ENCODE measurements at places on chromosomes 6 and 20. TPM values are rescaled to one million over a fixed set of nuclear protein-coding genes. Genes with fewer than 3 reads are reported as not detected.

FUT9 gene
- total RNA-seq: not detected

CDC40 gene
- 10.7 TPM for total RNA-seq

HSPA12B gene
- 0.47 TPM for total RNA-seq

LY6G5C gene
- 1.8 TPM for total RNA-seq

RBCK1 gene
- total RNA-seq: 145 TPM

COL20A1 gene
- total RNA-seq: 0.45 TPM

MEP1A gene
- total RNA-seq: not detected

NRM gene
- 28.4 TPM for total RNA-seq

ACSS1 gene
- 17.6 TPM for total RNA-seq

GHRH gene
- not detected for total RNA-seq

GFOD1 gene
- 1.4 TPM for total RNA-seq

XRN2 gene
- 102 TPM for total RNA-seq

TAP1 gene
- 33.3 TPM for total RNA-seq

RSPH9 gene
- total RNA-seq: 0.29 TPM

KCNK16 gene
- total RNA-seq: not detected

EDN1 gene
- 40.0 TPM for total RNA-seq

TSHZ2 gene
- total RNA-seq: not detected

STX7 gene
- total RNA-seq: 24.5 TPM

SLC25A27 gene
- total RNA-seq: 0.66 TPM

C6orf58 gene
- 0.09 TPM for total RNA-seq

RHAG gene
- not detected for total RNA-seq

DCBLD1 gene
- 26.2 TPM for total RNA-seq

ADGRF4 gene
- 16.5 TPM for total RNA-seq

DYNLT2 gene
- total RNA-seq: 0.59 TPM

SCUBE3 gene
- total RNA-seq: 0.05 TPM

WFDC10B gene
- total RNA-seq: not detected

OVOL2 gene
- total RNA-seq: 0.35 TPM

FITM2 gene
- 11.5 TPM for total RNA-seq

CST5 gene
- not detected for total RNA-seq

DLK2 gene
- 7.0 TPM for total RNA-seq

TNFRSF21 gene
- 11.7 TPM for total RNA-seq

TREM1 gene
- total RNA-seq: 0.14 TPM

NR2E1 gene
- total RNA-seq: 0.07 TPM

BNIP5 gene
- 0.04 TPM for total RNA-seq

DLL1 gene
- 0.18 TPM for total RNA-seq

OR2B6 gene
- total RNA-seq: not detected

NFATC2 gene
- total RNA-seq: 7.7 TPM

TMEM74B gene
- total RNA-seq: 3.3 TPM

SLC17A4 gene
- total RNA-seq: not detected

DAAM2 gene
- 0.13 TPM for total RNA-seq

OR12D3 gene
- total RNA-seq: not detected

GTSF1L gene
- total RNA-seq: not detected

SCRT2 gene
- 0.04 TPM for total RNA-seq

CTCFL gene
- total RNA-seq: 0.04 TPM

INSM1 gene
- total RNA-seq: not detected

FGD2 gene
- total RNA-seq: not detected

Data from A549 treated with dexamethasone at 1 μM for 4 hours (cell line).